ENCODE measurements at places on chromosomes 2 and 18. TPM values are rescaled to one million over a fixed set of nuclear protein-coding genes. Genes with fewer than 3 reads are reported as not detected.

The MRPS9 gene
- 70.3 TPM for total RNA-seq

The NMUR1 gene
- 0.38 TPM for total RNA-seq

The SCN1A gene
- 0.38 TPM for total RNA-seq

The ZNF519 gene
- 4.1 TPM for total RNA-seq

The IL1R1 gene
- total RNA-seq: 26.6 TPM

The AQP12A gene
- total RNA-seq: not detected

The OTOS gene
- not detected for total RNA-seq

The ERBB4 gene
- total RNA-seq: 12.4 TPM
